Chondrocyte (in vitro differentiated cells): ENCODE measurements at places on chromosomes 2 and 18. TPM values are rescaled to one million over a fixed set of nuclear protein-coding genes. Genes with fewer than 3 reads are reported as not detected.

DNA sequence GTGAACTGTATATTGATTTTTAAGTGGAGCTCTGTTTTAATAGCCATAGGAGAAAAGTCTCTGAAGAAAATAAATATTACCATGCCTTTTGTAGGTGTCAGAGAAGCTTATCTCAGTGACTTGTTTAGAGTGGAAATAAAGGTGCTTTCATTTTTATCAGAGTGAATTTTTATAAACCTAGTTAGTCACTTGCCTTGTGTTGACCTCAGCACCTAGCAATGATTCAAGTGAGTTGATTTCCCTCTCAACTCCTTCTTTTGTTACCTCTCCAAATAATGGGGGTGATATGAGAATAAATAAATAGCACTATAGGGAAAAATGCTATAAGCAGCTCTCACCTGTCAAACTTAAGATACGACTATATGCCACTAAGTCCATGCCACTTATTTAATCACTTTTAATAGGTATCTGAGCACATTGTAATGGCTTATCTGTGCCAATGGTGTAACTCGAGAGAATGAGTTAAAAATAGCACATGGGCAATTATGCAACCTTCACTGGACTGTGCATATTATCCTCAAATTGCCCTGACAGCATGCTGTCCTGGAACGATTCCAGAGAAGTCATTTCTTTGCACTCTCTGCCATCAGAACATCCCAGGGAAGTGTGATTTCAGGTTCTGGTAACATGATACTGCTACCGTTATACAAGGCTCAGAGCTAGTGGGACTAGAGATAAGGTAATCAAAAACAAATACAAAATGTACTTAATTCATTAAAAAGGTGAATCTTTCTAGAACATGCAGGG lies 290.8 kb downstream of the CCDC85A start:
- no peaks in the 10 kb centered on the region for H3K36me3 ChIP-seq
- H3K27me3 ChIP-seq, result peaks cover 5% of the 10 kb centered on the region
- peaks cover 3% of the 10 kb centered on the region for H3K4me1 ChIP-seq
- DNase-seq, result no peak
- no peak overlapping the region for H3K4me3 ChIP-seq

DNA sequence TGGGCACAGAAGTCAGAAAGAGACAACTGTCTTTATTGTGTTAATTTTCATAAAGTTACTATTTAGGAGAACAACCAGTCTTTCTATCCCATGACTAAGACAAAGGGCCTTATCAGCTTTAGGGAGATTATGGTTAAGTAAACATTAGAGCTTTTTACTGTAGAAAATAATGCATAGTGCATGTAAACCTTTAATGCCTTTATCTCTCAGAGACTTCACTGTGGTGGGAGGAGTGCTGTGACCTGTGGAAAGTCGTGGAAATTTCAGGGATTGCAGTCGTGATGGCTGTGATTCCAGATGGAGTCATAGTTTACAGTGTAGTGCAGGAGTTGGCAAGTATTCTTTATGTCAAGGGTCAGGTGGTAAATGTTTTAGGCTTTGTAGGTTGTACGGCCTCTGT lies 15.8 kb downstream of the ZNF236 start:
- no peaks in the 10 kb centered on the region for H3K36me3 ChIP-seq
- H3K27ac ChIP-seq, result no peak overlapping the region
- peaks cover 13% of the 10 kb centered on the region for H3K4me1 ChIP-seq
- H3K4me3 ChIP-seq, result no peak overlapping the region
- DNase-seq, result no peak

DNA sequence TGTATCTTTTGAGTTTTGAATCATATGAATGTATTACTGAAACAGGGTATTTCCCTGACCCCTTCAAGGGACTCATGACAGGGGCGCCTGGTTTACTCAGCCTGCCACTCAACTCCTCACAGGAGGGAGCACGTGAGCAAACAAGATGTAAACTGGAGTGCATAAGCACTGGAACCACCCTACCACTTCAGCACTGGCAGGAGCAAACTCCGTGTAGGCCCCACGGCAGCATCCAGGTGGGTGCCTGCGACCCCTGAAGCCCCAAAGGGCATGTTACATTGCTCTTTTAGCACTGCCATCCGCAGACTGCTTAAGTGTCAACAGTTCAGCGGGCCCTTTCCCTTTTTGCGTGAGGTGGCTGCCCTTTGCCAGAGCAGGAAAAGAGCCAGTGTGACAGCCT lies 8.2 kb upstream of the DAPL1 start:
- no peaks in the 10 kb centered on the region for H3K36me3 ChIP-seq
- DNase-seq, result no peak
- H3K27me3 ChIP-seq, result no peaks in the 10 kb centered on the region
- H3K4me1 ChIP-seq, result peaks cover 13% of the 10 kb centered on the region

DNA sequence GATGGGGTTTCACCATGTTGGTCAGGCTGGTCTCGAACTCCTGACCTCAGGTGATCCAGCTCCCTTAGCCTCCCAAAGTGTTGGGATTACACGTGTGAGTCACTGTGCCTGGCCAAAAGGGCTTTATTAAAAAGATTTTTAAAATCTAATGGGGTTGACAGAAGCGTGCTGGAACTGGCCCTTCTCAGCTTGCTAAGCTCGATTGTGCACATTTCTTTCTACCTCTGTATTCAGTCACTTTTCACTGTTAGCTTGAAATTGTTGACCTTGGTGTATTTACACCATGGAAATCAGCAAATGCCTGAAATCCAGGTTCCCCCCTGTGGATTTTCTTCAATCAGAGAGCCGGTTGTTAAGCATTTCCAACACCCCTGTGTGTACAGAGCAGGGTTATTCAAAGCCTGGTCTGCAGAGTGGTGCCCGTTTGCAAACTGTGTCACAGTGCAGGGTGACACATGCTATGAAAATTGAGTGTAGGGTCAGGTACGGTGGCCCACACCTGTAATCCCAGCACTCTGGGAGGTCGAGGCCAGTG lies 140.2 kb downstream of the TGIF1 start:
- peaks cover 31% of the 10 kb centered on the region for H3K4me1 ChIP-seq
- no peaks in the 10 kb centered on the region for H3K27me3 ChIP-seq
- no peaks in the 10 kb centered on the region for H3K36me3 ChIP-seq
- no peak for DNase-seq

DNA sequence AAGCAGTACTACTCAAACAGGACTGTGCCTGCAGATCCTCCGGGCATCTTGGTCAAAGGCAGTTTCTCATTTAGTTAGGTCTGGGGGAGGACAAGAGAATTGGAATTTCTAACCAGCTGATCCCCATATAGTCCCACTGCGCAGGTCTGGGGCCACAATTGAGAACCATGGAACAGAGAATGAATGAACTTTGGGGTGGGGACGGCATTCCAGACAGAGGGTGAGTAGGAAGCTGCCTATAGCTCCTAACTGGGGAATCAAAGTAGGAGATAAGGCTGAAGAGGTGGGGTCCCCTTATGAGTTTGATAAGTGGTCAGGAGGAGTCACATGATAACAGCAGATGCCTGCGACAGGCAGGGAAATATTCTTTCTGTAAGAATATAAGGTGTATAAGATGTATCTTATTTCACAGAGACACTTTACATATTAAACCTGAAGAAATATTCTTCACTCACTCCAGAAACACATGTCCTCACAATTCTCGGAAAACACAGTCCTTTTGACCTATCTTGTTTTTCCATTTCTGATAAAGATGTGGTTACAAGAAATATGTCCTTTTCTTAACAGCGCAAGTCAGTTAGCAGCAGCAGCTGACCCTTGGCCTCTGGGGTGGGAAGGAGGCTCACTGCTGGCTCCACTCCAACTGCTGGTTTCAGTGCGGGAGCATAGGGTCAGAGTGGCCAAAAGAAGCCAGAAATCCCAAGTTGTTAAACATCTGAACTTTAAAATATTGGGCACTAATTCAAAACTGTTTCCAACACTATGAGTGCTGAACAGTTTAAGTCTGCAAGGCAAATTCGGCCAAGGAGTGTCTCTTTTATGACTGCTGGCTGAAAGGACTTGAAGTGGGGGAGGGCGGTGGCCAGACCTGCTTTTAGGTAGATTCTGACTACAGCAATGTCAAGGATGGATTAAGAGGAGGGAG lies 12.6 kb upstream of the TMEM214 start:
- peaks cover 8% of the 10 kb centered on the region for H3K36me3 ChIP-seq
- no peak for DNase-seq
- no peak overlapping the region for H3K4me3 ChIP-seq
- H3K27ac ChIP-seq, result no peak overlapping the region
- H3K27me3 ChIP-seq, result no peaks in the 10 kb centered on the region
- H3K4me1 ChIP-seq, result peaks cover 30% of the 10 kb centered on the region

- DNase-seq, result no peak
- H3K36me3 ChIP-seq, result peaks cover 3% of the 10 kb centered on the region
These were observed 70.2 kb downstream of the SPATS2L start for GRCh38 chr2:200376513-200377354.

GRCh38 chr2:94956797-94957391 lies 68.6 kb upstream of the MAL start:
- peaks cover 49% of the 10 kb centered on the region for H3K27me3 ChIP-seq
- no peaks in the 10 kb centered on the region for H3K36me3 ChIP-seq
- H3K4me3 ChIP-seq, result no peak overlapping the region
- no peaks in the 10 kb centered on the region for H3K4me1 ChIP-seq
- no peak overlapping the region for H3K27ac ChIP-seq

OTOS gene
- total RNA-seq, result not detected in 3 replicates

ALLC gene
- total RNA-seq, result not detected in 3 replicates
